Activated CD4-positive, alpha-beta T cell treated with anti-CD3 and anti-CD28 coated beads for 48 hours (primary cell): ENCODE measurements at places on chromosomes 16 and 17.

GRCh38 chr16:85428168-85428898 is 184.8 kb upstream of the GSE1 start:
- DNase-seq, result peak; percentile 63

DNA sequence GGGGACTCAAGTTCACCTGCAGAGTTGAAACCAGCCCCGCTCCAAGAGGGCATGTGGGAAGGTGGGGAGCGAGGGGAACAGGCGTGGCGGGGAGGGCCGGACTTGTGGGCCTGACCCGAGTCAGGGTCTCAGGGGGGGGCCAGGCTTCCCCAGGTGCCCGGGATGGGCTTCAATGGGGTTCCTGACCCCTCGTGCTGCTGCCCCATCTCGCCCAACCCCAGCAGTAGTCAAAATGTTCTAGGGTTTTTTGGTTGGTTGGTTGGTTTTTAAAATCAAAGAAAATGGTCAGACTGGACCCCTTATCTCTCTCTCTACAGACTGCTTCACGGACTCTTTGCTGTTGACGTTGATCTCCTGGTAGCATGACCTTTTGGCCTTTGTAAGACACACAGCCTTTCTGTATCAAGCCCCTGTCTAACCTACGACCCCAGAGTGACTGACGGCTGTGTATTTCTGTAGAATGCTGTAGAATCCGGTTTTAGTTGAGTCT is 69.5 kb downstream of the AMFR start:
- no peak for DNase-seq

DNA sequence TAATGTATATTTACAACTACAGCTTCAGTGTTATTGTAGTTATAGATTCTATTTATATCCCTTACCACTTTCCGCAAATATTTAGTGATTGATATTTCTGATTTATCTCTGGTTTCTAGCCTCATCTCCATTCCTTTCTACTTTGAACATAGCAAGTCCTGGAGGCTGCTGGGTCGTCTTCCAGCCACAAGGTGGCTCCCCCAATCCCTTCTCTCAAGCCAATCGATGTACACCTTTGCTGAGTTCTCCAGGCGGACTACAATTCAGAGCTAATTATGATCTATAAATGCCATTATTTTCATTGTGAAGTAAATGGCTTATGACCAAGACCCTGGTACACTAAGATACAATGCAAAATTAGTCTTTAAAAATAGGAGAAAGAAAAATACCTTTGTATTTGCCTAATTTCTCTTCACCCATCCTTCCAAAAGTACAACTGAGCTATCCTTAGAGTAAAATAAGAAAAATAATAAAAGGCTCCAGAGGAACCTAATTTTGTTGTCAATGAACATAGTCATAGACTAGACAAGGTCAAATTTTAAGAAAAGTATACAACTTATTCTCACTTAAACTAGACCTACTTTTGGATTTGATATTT is 122.1 kb downstream of the SKAP1 start:
- DNase-seq, result peak; percentile 63

DNA sequence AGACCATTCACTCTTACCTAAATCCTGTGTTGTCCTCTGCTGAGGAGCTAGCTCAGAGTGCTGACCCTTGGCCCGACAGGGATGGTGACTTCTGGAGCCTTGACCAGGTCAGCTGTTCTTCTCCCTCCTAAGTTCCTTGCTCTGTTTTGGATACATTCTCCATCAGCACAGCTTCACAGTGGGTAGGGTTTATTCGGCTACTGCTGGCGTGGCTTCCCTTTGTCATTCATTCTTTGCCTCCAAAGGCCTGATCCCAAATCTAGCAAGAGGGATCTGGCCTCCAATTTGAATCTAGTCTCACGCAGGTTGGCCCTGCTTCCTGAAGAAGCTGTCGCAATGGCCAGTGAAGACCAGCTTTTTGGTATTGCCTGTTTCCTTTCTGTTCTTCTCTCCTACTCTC is 116.6 kb downstream of the SHISA9 start:
- no peak for DNase-seq

DNA sequence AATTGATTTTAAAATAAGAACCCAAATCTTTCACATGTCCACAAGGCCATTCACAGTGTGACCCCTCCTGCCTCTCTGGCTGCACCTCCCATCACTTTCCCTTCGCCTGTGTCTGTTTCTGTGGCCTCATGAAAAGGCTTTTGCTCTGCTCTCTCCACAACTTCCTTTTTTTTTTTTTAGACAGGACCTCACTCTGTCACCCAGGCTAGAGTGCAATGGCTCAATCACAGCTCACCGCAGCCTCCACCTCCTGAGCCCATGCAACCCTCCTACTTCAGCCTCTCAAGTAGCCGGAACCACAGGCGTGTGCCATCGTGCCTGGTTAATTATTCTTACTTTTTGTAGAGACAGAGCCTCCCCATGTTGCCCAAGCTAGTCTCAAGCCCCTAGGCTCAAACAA is 197.1 kb downstream of the ABCC12 start:
- DNase-seq, result no peak

DNA sequence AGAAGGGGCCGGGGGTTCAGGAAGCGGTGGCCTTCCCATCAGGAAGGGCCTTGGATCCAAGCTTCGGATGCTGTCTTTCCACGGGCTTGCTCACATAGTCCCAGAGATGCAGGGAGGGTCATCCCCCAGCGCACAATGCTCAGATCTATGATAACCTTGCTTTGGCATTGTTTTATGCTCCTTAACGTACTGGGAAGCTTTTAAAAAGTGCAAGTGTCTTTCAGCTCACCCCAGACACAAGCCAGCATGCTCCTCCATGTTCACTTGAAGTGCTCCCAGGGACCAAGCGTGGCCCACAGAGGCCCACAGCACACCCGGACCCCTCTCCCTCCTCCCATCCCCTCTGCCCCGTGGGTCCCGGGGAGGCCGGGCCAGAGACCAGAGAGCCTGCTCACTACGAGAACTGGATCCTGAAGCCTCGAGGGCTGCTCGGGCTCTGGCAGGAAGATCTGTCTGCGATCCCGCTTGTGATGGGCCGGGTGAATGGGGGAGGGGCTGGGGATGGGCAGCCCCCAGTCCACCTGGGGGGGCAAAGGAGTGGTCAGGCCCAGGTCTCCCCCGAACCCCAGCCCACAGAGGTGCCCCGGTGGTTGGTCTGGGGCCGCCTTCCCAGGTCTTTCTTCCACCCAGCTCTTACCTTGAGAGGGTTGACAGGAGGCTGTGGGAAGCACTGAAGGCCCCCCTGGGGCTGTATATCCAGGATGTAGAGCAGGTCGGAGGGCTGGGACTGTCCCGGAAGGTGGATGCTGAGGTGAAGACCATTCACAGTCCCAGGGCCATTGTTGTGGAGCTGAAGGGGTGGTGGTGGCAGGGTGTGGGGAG is 11.8 kb upstream of the FAM171A2 start:
- no peak for DNase-seq

- DNase-seq, result no peak
Measured at GRCh38 chr17:4858068-4858881, 25.1 kb downstream of the MINK1 start.

GRCh38 chr16:49181791-49182518 is 99.7 kb downstream of the CBLN1 start:
- no peak for DNase-seq

DNA sequence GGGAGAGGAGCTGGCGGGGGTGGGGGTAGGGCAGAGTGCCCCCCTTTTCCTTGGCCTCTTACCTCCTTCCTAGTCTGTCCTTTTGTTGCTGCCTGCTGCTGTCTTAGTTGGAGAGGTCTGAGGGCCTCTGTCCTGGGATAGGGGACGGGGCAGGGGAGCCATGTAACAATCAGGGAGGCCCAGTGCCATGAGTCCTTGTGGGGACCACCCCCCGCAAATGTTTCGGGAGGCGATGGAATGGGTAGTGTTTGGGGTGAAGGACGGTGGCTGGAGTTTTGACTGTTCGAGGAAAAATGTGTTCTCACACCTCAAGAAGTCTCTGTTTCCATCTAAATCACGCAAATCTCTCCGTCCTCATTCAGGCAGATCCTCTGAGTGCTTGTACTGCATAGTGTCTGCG is 99.0 kb downstream of the OR1D5 start:
- DNase-seq, result no peak

GRCh38 chr16:55510185-55510805 is 1.4 kb downstream of the LPCAT2 start:
- DNase-seq, result no peak
